ENCODE measurements at places on chromosomes 4 and X. TPM values are rescaled to one million over a fixed set of nuclear protein-coding genes. Genes with fewer than 3 reads are reported as not detected.

- DNase-seq, result peak; percentile 57
Measured at GRCh38 chrX:3521396-3521795, 174.9 kb upstream of the MXRA5 start.

DNA sequence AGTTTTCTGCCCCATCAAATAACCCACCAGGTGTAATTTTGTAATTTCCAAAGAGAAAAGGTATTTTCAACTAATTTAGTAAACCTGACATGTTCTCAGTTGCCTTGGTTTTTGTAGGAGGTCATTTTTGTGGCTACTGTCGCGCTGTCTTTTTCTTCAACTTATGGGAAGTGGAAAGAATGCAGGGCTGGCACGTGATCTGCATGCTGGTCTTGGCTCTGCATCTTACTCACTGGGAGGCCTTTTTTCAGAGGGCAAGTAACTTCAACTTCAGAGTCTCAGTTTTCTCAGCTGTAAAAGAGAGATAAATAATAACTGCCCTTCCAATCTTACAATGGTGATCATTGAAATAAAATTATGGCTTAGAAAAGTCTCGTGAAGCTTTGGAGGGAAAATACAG lies 109.9 kb upstream of the SMIM10 start:
- peak; percentile 52 for DNase-seq

DNA sequence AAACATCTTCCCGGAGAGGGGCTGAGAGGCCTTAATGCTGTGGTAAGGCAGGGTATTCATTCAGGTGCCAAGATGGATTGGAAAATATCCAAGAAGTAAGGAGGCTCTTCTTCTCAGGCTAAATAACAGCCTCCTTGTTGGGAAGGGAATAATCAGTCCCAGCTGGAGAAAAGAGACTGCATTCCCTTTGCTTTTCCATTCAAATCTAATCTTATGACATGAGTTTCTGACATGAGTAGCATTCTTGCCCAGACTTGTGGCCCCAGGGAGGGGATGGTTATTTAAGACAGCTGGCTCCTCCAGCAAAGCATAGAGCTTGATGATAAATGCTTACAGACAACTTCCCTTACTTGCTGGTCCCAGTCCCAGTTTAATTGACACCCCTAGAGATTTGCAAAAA lies 98.3 kb downstream of the DCLK2 start:
- peak; percentile 55 for DNase-seq

GRCh38 chr4:179278647-179279046 lies 1836.4 kb upstream of the AGA start:
- no peak for DNase-seq

GRCh38 chr4:7359400-7360062 lies 75.2 kb downstream of the PSAPL1 start:
- no peak for DNase-seq

GRCh38 chr4:26858035-26858918 lies 2.4 kb upstream of the STIM2 start:
- DNase-seq, result no peak

DNA sequence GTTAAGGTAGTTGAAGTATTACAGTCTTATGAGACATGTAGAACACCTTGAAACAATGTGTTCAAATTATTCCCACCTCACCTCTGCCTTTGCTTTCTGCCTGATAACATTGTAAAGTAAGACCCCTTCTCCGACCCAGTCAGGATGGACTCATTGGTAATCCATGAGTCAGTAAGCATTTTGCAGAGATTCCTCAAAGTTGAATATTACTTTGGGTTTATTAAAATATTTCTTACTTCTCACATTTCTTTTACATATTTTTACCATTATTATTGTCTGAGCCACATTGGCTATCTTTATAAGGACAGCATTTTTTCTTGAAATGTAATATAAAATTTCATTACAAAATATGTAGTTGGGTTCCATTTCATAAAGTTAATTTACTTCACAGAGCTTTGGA lies 201.6 kb downstream of the BMPR1B start:
- no peak for DNase-seq

- DNase-seq, result no peak
Measured at GRCh38 chr4:24890561-24891126, 22.2 kb downstream of the CCDC149 start.

DNA sequence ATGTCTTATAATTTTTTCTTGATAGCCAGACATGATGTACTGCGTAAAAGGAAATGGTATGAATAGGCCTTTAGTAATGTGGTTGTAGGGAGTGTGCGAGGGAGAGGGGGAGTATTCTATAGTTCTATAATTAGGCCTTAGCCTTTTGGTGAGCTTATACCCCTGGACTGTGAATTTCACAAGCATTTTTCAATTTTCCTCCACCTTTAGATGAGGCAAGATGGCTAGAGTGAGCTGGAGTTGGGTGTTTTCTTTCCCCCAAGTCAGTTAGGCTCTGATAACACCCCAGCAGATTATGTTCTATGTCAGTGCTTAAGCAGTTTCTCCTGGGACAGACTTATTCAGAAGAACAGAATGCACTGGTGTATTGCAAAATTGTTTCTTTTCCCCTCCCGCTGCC lies 210.2 kb upstream of the NPY2R start:
- peak; percentile 19 for DNase-seq

GRCh38 chrX:15678339-15678738 lies 13.7 kb upstream of the CLTRN start:
- DNase-seq, result no peak

GRCh38 chr4:110487873-110488272 lies 11.9 kb downstream of the ENPEP start:
- DNase-seq, result no peak

- no peak for DNase-seq
Measured at GRCh38 chr4:78627966-78628678, 76.6 kb downstream of the ANXA3 start.

DNA sequence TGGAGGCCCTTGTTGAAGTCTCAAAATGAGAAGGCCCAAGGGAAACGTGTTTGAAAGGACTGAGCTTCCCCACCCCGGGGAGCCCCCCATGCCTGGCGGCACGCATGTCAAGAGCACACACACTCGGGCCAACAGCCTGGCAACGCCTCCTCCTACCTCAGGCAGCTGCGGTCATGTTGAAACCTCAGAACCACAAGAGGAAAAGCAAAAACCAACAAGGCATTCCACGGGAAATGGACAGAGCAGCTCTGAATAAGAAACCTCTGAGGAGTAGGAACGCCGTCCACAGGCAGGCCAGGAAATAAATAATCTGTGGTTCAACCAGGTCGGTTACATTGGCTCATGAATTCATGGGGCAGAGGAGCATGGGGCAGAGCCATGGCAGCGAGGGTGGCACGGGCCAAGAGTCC lies 95.7 kb upstream of the AFAP1 start:
- DNase-seq, result peak; percentile 51

- no peak for DNase-seq
Measured at GRCh38 chrX:25020391-25020904, 4.7 kb upstream of the ARX start.

- DNase-seq, result no peak
Measured at GRCh38 chrX:102185967-102186720, 29.0 kb upstream of the TCP11X1 start.

GRCh38 chr4:40525752-40526598 lies 103.7 kb downstream of the RBM47 start:
- peak; percentile 88 for DNase-seq

DNA sequence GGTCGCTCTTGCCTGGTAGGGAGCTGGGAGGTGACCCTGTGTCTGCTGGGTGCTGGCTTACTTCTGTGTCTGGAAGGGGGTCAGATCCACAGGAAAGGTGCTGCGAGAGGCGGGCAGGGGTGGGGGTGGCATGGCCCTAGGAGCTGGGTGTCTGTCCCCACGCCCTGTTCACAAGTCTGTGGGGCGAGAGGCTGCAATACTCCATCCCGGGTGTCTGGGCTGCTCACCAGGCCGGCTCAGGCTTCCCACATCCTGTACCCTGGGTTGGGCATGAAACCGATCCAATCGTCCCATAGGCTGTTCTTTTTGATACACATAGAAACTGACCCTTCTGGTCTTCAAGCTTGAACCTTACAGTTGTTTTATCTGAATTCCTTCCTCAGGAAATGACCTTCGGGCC lies 993 bp upstream of the CTAG2 start:
- DNase-seq, result no peak

DNA sequence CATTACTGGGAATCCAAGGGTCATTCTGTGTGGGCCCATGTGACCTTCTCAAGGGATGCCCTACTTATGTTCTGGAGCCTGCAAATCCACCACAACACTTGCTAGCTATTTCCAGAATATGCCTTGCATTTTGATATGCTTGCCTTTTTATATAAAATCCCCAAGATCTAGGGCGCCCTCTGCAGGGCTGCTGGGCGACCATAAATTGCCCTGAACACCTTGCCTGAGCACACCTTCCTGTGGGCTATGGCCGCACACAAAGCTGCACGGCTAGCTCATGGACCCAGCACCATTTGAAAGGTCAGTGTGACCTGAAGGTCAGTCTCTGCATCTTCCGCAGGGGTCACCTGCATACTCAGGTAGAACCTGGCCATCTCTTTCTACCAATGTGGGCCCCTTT lies 311.7 kb downstream of the NLGN4X start:
- DNase-seq, result no peak

DNA sequence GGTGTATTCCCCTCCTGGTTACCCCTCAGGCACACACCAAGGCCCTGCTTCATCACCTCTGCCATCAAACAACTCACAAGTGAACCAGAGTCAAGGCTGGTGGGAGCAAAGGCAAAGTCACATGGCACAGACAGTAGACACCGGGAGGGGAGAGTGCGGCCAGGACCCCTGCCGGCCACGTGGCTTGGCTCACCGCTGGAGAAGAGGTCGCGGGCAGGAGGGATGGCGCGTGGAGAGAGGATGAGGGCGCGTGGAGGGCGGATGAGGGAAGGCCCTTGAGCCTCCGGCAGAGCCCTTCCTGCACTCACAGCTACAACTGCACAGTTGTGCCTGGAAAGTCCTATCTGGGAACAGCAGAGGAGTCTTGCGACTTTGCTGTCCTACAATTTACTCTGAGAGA lies 104.2 kb upstream of the ADRA2C start:
- no peak for DNase-seq

The MAP3K15 gene
- under 0.01 TPM for total RNA-seq

The GPR143 gene
- total RNA-seq, result not detected

The GJB1 gene
- total RNA-seq, result not detected

The GUCY1A1 gene
- total RNA-seq, result 0.54 TPM

The SLC26A1 gene
- total RNA-seq, result not detected

The RIPPLY1 gene
- not detected for total RNA-seq

The P2RY10 gene
- total RNA-seq, result not detected

The DCAF16 gene
- total RNA-seq, result 31.5 TPM

The KIF4A gene
- total RNA-seq, result 19.0 TPM

Measured in IMR-90 (cell line).